ENCODE measurements at places on chromosomes 2 and 18.

GRCh38 chr2:190335225-190335559, 8.2 kb upstream of the INPP1 start:
- DNase-seq = no peak

DNA sequence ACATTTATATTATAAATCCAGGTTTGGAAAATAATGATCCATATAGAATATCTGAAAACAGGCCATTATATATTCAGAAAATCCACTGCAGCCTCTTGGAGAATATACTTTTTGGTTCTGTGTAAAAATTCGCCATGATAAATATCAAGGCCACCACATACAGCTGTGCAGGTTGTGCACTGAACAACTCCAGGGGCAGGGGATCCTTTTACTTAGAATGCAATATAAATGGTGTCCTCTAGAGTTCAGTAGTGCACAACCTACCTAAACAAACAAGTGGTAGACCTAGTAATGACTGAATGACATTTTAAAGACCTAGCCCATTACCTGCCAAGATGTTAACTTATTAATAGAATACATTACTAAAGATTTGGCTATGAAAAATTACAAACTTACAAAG, 22.4 kb downstream of the MOGAT1 start:
- DNase-seq = no peak

- peak; percentile 37 for DNase-seq
Observed at GRCh38 chr2:98769784-98770183, 38.9 kb upstream of the MGAT4A start.

- no peak for DNase-seq
Observed at GRCh38 chr18:13022644-13023043, 31.5 kb downstream of the CEP192 start.

DNA sequence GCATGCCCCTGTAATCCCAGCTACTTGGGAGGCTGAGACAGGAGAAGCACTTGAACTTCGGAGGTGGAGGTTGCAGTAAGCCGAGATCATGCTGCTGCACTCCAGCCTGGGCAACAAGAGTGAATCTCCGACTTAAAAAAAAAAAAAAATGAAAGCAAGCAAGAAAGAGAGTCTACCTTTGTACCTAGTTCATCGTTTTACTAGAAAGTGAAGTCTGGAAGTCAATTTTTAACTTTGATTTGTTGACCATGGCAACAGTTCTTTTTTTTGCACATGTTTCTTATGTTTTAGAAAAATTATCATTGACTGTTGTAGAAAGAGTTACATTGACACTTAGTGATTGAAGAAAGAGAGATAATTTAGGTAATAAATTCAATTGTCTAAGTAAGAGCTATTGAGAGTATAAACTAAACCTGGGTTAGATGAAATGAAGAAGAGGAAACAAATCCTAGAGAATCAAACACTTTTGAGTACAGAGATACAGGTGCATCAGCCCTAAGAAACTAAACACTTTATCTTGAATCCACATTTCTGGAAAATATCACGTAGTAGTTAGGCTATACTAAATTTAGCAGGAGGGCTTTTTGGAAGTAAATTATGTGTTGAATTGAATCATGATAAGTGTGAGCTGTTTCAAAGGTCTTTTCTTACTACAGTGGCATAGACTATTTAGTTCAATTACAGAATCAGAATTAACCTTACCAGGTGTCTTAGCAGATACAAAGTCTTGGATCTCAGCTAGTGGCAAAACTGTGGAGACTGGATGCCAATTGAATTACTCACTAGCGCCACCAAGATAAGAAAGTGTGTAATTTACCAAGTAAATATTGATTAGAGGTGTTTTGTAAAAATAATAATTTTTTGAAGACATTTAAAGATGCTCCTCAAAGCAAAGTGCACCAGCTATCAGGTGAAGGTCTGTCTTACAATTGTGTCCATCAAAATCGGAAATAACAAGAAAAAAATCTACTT, 303.4 kb upstream of the NRXN1 start:
- DNase-seq = no peak

GRCh38 chr2:208255557-208256106, 761 bp upstream of the IDH1 start:
- no peak for DNase-seq

GRCh38 chr18:57705832-57706595, 84.4 kb upstream of the NARS1 start:
- no peak for DNase-seq

- no peak for DNase-seq
Observed at GRCh38 chr2:113831161-113831560, 58.7 kb upstream of the ACTR3 start.

DNA sequence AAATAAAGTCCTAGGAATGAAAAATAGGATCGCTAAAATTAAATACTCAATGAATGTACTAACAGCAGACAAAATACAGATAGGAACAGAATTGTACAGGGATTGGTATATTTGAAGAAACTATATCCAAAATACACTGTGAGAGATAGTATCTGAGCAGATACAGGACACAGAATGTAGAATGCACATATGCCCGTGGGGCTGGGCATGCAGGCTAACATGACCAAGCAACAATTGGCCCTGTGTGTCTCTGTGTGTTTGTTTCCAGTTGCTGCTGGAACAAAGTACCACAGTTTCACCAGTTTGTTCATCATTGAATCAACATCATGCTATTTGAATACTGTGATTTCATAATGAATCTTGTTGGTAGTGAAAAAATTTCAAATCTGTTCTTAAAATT, 127.6 kb downstream of the PMAIP1 start:
- DNase-seq = no peak

DNA sequence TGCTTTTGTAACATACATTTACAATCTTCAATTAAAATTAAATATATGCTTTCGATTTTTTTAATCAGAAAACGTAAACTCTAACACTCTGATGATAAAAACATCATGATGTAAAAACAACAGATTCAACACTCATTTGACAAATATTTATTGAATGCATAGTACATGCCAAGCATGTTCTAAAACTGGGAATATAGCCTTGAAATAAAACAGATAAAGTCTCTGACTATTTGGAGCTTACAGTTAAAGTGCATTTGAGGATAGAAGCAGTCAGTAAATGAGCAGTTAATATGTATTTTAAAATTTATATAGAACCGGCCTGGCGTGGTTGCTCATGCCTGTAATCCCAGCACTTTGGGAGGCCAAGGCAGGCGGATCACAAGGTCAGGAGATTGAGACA, 47.8 kb downstream of the TMX3 start:
- DNase-seq = no peak

GRCh38 chr2:181485638-181485946, 28.4 kb downstream of the ITGA4 start:
- DNase-seq = no peak

GRCh38 chr2:47214990-47215389, 59.9 kb upstream of the STPG4 start:
- DNase-seq = no peak

GRCh38 chr18:52816121-52816520, 476.1 kb downstream of the DCC start:
- no peak for DNase-seq

GRCh38 chr18:58862356-58862755, 2.3 kb upstream of the ZNF532 start:
- no peak for DNase-seq

DNA sequence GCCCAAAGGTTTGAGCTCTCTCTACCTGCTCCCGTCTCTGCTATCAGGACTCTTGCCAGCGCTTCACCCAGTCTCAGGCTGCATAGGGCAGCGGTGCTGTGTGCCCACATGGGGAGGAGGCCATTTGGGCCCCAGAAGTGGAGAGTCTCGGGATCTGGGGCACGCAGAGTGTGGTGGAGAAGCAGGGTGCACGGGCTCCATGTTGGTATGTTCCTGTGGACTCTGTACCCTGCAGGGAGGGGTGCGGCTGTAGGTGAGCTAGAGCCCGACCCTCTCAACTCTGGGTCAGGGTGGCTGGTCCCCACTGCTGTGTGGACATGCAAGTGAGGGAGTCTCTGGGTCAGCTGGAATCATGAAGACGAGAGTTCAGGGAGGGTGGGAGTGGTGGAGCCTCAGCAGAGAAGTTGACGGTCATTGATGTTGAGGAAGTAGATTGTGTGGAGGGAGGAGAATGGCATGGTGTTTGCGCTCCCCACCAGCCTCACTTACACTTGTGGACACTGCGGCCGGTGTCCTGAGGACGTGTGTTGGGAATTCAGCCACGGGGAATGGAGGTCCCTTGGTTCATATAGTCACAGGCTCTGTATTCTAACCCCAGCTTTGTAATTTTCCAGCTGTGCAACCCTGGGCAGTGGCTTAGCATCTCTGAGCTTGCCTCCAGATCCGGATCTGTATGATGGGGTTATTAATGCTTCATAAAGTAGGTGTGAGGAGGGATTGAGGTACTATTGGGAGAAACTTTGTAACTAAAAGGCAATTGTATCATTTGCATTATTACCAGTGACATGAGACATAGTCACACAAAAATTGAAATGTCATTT, 840 bp upstream of the PSD4 start:
- no peak for DNase-seq

DNA sequence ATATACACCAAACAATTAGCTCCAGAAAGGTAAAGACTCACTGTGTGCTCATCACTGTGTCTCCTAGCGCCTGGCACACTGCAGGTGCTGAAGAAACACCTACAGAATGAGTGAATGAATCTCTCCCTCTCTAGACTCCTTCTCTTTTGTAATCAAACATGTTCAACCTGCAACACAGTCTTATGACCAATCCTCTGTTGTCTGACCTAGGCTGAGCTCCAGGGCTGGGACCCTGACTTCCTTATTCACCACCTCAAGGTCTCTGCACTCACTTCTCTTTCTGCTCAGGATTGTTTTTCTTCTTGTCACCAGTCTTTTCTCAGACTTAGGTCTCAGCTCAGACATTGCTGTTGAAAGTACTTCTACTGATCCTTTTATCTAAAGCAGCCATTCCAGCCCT, 9.8 kb downstream of the CKAP2L start:
- no peak for DNase-seq

DNA sequence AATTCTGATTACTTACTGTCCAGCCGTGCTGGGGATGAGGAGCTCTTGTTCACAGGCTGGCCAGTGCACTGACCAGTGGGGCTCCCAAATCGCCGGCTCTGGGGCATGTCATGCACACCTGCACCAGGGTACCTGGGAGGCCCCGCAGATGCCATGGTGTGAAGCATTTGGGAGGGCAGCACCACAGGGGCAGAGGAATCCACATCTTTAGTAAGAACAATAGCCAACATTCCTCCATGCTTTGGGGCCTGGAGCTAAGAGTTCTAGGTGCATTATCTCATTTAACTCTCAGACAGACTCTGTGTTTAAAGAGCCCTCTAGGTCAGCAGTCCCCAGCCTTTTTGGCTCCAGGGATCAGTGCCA, 104.2 kb downstream of the ACKR3 start:
- no peak for DNase-seq

GRCh38 chr2:114040826-114041225, 150.9 kb downstream of the ACTR3 start:
- no peak for DNase-seq

DNA sequence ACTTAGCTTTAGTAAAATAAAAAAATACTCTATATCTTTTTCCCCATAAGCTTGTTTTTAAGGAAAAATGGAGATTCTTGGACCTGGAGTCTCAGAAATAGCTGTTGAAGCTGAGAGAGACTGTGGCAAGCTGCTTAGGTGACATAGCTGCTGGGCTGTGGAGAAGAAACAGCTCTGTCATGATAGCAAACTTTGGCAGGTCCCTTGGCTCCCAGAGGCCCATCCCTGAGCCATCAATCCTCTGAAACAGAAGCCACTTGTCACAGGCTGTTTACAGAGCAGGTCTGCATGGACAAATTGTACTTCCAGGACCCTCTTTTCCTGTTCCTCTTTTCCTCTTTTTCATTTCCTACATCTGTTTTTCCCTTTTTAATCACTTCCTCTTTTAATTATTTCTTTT, 1370.1 kb upstream of the CRIM1 start:
- no peak for DNase-seq

DNA sequence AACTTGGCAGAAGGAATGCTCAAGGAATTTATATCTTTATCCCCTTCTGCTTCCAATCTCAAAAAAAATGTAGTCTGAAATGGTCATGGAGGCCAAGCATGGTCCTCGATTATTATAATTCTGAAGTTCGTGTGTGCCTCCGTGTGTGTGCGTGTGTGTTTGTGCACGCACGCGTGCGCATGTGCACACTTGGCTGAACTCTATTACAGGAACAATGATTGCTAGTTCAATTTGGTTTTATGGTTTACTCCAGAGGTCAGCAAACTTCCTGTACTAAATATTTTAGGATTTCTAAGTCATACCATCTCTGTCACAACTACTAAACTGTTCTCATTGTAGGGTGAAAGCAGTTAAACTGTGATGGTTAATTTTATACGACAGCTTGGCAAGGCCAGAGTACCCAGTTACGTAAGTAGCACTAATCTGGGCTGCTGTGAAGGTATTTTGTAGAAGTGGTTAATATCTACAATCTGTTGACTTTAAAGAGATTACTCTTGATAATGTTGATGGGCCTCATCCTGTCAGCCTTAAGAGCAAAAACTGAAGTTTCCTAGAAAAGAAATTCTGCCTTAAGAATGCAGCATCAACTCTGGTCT, 5.8 kb upstream of the MARCHF7 start:
- DNase-seq = no peak

GRCh38 chr2:62999905-63000304, 50.7 kb upstream of the OTX1 start:
- DNase-seq = no peak

DNA sequence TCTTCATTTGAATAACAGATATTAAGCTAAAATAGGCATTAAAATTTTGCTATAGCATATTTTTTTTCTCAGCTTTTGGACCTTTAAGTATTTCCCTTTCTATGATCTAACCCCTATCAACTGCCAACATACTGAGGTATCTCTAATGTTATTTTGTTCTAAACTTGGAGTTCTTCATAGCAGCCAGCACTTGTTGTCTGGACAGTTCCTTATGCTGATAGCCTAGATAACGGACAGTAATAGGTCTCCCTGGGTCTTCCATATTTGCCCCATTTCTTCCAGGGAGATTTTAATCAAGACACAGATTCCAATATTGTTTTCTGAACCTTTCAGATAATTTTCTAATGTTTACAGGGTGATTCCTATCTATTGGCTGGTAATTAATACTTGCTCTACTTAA, 475.8 kb upstream of the MAP2 start:
- no peak for DNase-seq

GRCh38 chr2:33111002-33111446, 164.3 kb downstream of the LTBP1 start:
- no peak for DNase-seq

- DNase-seq = no peak
Observed at GRCh38 chr2:36356990-36357846, 1.6 kb downstream of the CRIM1 start.

GRCh38 chr18:23994361-23994902, 20.1 kb upstream of the TTC39C start:
- no peak for DNase-seq

DNA sequence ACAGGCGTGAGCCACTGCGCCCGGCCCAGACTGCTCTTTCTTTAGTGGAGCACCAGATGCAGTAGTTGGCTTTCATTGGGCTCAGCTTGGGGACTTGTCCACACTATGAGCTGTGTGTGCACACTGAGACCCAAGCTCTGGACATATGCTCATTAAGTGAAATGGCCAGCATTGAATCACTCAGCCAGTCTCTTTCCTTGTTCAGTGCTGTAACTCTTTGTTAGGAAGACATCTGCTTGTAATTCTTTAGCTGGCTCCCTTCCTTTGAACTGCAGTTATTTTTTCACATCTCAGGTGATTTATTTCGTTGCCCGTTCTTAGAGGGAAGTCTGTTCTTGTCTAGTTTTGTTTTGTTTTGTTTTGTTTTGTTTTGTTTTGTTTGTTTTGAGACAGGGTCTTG, 70.5 kb downstream of the CAB39 start:
- DNase-seq = no peak

- no peak for DNase-seq
Observed at GRCh38 chr18:41873730-41874129, 81.3 kb upstream of the PIK3C3 start.
